Ammon's horn (tissue), 1 donor: ENCODE measurements at places on chromosomes 5 and 9.

DNA sequence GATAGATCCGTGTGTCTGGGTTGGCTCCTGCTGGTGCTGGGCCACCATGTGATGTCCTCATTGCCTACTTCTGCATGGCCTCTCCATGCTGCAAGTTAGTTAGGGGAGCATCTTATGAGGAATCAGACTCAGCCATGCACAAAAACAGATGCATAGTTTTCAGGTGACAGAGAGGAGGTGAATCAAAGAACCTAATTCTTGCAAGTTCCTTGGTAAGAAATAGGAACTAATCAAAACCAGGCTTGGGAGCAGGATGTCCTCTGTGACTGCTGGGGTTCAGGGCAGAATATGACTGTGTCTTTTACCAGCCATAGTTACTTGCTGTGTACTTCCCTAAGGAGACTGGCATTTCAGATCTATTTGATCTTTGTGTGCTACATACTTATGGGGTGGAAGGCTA lies 61.6 kb downstream of the C9orf152 start:
- peak; percentile 20 for DNase-seq

- DNase-seq, result peak; percentile 54
Measured at GRCh38 chr5:78907255-78907891, 77.7 kb downstream of the ARSB start.

DNA sequence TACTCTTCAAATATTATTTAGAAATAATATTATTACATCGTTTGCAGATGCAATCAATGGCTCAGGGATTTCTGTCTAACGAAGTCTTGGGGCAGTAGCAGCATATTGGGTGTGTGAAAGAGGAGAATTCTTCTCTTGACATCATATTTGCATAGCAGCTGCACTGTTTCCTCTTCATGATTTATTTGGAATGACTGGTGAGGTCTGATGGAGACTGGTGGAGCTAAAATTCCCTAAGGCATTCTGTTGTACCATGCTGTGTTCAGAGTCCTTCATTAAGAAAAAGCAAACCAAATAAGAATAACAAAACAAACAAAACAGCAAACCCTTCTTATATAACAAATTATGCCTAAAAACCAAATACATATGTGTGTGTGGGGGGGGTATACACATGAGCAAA lies 177.6 kb downstream of the DIRAS2 start:
- DNase-seq, result no peak

DNA sequence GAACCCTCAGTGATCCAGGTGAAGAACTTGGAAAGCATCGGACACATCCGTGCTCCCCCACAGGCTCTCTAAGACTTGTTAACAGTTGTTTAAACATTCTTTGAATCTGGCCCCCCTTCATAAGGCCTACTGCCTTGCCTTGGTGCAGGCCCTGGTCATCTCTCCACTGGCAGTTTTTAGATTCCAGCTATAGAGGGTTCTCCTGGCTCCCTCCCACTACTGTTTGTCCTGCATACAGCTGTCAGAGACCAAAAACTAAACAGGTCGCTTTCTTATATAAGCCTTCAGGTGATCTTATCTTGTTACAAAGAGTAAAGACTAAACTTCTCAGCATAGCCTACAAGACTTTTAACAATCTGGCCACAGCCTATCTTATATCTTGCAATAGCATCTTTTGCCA lies 32.3 kb downstream of the NRG2 start:
- DNase-seq, result no peak

DNA sequence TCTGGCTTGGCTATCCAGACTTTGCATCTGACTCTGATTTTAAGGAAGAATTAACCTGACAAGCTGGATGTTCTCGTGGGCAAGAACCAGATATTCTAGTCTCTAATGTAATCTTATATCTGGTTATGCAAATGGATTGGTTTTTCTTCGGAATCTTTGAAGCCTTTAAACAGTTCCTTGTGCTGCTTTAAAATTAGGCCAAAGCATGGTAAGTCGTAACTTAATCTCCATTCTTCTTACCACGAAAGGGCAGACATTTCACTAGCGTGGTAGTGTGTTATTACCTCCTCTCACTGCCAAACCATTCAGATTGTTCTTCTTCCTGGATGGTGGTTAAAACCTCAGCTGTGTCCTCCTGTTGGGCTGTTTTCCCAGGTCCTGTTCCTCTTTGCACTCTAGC lies 34.1 kb upstream of the TTC23L start:
- no peak for DNase-seq

DNA sequence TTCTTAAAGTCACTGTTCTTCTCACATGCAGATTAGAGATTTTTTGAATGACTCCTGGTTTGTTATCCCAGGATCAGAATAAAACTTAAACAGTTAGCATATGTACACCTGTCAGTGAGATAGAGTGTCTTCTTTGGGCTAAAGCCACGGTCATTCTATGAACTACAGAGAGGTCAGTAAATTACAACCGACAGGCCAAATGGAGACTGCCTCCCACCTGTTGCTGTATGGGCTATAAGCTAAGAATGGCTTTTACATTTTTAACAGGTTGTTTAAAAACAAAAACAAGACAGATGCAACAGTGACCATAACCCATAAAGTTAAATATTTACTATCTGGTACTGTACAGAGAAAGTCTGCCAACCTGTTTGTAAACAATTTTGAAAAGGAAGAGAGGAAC lies 125.7 kb downstream of the ELAVL2 start:
- DNase-seq, result no peak

DNA sequence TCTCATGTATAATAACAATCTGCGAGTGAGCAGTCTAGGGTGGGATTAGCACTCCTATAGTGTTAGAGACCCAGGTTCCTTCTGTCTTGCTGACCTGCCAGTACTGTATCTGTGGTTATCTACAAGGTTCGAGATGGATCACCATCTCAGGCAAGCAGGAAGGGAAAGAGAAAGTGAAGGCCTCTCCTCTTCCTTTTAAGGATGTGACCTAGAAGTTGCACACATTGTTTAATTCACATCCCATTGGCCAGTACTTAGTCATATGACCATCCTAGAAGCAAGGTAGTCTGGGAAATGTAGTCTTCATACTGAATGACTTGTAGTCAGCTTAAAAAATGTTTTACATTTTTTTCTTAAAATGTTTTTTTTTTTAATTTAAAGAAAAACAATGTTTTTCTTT lies 168.6 kb downstream of the CARTPT start:
- peak; percentile 31 for DNase-seq

GRCh38 chr5:65925601-65926275 lies 637 bp upstream of the ERBIN start:
- peak; percentile 96 for DNase-seq

- DNase-seq, result no peak
Measured at GRCh38 chr5:75588666-75589065, 22.6 kb upstream of the ANKDD1B start.

DNA sequence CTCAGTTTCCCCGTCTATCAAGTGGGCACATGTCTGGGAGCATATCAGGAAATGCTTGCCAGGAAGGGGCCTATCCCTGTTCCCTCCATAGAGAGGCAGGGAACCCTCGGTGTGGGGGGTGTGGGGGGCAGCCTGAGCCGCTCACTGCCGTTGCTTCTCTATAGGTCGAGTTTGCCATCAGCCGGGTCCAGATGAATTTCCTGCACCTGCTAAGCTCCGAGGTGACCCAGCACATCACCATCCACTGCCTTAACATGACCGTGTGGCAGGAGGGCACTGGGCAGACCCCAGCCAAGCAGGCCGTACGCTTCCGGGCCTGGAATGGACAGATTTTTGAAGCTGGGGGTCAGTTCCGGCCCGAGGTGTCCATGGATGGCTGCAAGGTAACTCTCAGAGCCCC lies 13.8 kb upstream of the ORM1 start:
- no peak for DNase-seq

GRCh38 chr5:128572930-128573319 lies 34.9 kb upstream of the FBN2 start:
- no peak for DNase-seq

GRCh38 chr5:55541056-55541635 lies 6.4 kb upstream of the PLPP1 start:
- no peak for DNase-seq

DNA sequence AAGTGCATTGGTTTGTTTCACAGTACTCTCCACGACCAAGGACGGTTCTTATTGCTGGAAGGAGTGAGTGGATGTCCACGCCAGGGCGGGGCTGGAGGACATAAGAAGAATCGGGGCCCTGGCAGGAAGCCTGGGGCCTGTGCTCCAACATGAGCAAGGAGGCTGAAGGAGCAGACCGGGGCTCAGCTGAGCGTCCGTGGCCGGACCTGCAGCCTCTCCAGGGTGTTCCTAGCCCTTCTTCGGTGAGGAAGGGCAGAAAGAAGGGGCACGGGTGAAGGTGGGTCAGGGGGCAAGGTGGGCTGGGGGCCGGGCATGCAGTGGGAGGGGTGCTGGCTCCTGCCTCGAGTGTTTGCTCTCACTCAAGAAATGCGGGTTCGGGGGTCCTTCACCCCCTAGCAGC lies 18.1 kb downstream of the FAM78A start:
- no peak for DNase-seq

DNA sequence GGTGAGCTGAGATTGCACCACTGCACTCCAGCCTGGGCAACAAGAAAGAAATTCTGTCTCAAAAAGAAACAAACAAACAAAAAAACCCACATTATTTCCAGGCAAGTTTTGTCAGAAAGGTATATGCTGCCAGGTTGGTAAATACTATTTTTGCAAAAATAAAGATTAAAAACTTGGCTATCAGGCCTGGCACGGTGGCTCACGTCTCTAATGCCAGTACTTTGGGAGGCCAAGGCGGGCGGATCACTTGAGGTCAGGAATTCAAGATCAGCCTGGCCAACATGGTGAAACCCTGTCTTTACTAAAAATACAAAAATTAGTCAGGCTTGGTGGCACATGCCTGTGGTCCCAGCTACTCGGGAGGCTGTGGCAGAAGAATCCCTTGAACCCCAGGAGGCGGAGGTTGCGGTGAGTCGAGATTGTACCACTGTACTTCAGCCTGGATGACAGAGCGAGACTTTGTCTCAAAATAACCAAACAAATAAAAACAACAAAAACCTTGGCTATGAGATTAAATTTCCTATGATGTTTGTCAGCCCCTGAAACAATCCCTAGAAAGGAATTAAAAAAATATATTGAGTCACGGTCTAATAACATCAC lies 22.7 kb downstream of the AGXT2 start:
- no peak for DNase-seq

- no peak for DNase-seq
Measured at GRCh38 chr5:13477118-13477737, 467.3 kb downstream of the DNAH5 start.

- DNase-seq, result peak; percentile 33
Measured at GRCh38 chr9:113609562-113610318, 146.2 kb downstream of the RGS3 start.

DNA sequence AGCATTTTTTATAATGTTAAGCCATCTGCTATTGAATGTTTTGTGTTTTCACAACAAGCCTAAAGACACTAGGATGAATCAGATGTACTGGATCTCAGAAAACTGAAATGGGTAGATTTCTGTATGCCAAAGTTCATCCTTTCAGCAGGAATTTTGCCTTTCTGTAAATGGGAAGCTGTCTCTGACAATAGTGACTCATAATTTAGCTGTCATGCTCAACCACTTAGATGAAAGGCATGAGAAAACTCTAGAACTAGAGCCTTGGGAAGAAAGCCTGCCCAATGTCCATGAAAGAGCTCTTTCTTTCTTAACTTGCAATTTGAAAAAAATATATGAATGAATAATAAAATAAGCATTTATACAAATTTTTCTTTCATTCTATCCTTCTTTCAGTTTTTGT lies 616.0 kb upstream of the EDIL3 start:
- no peak for DNase-seq

GRCh38 chr5:121719255-121719654 lies 132.4 kb upstream of the FTMT start:
- no peak for DNase-seq

DNA sequence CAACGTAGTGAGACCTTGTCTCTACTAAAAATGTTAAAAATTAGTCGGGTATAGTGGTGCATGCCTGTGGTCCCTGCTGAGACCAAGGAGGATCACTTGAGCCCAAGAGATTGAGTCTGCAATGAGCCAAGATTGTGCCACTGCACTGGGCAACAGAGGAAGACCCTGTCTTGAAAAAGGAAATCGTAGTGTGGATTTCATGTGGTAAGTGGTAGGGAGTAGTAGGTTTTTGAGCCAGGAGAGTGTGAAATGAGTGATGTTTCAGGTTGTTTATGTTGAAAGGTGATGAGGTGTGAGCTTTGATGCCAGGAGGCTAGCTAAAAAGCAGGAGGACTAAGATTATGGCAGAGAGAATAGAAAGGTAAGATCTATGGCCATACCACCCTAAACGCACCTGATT lies 5.9 kb downstream of the MATR3 start:
- no peak for DNase-seq

- DNase-seq, result no peak
Measured at GRCh38 chr5:132098621-132099020, 25.0 kb downstream of the CSF2 start.

DNA sequence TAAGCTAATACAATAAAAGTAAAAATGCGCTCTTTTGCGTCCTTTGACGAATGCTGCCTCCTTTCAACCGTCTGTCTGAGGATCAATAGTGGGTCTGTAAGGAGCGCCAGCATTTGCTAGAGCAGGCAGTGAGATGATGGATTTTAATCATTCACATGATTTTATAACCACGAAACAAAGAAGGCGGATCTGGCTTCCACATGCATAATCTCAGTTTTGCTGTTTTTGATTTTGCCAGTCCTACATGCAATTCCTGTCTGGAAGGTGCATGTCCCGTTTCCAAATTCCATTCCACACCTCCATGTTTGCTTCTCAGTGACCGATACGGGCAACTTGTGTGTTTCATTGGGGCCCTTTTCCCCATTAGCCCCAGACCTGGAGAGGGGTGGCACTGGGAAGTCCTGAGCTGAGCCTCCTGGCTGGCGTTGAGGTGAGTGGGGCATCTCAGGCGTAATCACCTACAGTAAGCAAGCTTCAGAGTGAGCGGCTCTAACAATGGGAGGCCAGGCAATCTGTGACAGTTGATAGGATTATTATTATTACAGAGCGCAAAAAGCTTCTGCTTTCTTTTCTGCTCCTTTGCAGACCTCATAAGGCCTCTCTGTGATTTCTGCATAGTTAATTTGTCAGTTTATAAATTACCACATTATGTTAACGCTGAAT lies 405.4 kb downstream of the ZSWIM6 start:
- DNase-seq, result no peak

GRCh38 chr5:67163863-67164595 lies 32.6 kb downstream of the CD180 start:
- DNase-seq, result no peak

DNA sequence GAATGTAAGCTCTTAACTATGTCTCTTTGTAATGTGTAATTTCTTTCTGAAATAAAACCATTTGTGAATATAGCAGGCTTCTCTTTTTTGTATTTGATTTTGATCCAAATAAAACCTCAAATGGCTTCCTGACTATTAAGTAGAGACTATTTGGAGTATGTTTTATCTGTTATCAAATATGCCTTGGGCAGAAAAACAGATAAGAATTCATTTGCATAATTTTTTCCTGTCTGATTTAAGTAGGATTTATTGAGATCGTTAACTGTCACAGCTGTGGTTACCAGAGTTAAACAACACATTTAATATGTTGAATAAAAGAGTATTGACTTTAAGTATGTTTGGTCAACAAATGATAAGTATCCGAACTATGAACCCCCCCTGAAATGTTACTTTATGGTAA lies 104.9 kb downstream of the MELK start:
- DNase-seq, result no peak

- no peak for DNase-seq
Measured at GRCh38 chr9:120441426-120442307, 138.3 kb downstream of the CDK5RAP2 start.
